ENCODE measurements at places on chromosomes 1 and 21.
A peak's percentile ranks its signal among the peaks of the same experiment; 100 is the strongest.

DNA sequence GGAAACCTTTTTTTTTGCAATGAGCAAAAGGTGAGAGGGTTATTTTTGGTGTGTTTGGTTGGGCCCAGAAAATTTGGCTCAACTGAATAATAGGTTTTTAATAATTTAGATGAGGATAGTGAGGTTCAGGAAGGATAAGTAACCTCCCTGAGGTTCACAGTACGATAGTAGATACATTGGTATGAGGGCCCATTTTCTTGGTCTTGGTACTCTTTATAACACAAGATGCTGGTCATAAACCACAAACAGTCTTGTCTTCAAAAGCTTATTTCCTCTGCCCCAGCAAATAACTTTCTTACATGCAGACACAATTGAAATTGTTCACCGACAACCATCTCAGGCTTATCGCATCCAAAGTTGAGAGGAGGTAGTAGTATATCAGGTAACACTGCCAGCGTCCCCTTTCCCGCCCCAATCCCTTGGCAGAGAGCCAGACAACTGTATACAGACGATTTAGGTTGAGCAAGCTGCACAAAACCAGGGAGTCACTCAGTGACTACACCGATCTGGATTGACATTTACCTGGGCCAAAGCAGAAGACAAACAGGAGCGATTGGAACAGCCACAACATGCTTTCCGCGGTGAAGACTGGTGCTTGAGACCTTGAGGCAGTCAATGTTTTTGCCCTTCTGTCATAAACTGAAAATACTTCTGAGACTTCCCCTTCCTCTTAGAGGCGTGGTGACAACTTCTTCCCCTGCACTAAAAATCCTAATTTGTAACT, at the start of gene SLAMF6:
SLAMF6 (minus strand) TSS at position 634 of the 724 bp plus-strand sequence; CDS start at position 571, 63 bp downstream.
- DNase-seq, result no peak

GRCh38 chr1:17540255-17541001, 930 bp downstream of the ARHGEF10L start:
- DNase-seq, result no peak

- no peak for DNase-seq
Measured at GRCh38 chr1:235511470-235512240, 7.4 kb upstream of the B3GALNT2 start.

- no peak for DNase-seq
Measured at GRCh38 chr1:29326123-29326522, 89.8 kb downstream of the PTPRU start.

- no peak for DNase-seq
Measured at GRCh38 chr1:205266611-205267305, 39.0 kb downstream of the TMCC2 start.

- DNase-seq, result no peak
Measured at GRCh38 chr1:199038156-199038555, 399.3 kb downstream of the PTPRC start.

DNA sequence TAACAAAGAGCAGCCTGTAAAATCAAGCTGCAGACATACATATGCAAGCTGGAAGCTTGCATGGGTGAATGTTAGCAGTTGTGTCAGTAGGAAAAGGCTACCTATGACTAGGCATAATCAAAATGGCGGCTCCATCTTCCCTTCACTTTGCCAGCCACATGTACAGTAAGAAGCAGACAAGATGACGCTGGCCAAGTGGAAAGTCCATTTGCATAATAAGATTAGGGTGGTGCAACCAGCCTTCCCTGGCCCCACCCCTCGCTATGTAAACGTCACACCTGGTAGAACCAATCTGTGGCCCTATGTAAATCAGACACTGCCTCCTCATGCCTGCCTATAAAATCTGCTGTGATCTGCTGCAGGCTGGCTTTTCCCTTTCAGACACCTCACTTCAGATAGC, 171.9 kb upstream of the USP25 start:
- no peak for DNase-seq

- no peak for DNase-seq
Measured at GRCh38 chr1:181989261-181989920, 72.1 kb downstream of the ZNF648 start.

DNA sequence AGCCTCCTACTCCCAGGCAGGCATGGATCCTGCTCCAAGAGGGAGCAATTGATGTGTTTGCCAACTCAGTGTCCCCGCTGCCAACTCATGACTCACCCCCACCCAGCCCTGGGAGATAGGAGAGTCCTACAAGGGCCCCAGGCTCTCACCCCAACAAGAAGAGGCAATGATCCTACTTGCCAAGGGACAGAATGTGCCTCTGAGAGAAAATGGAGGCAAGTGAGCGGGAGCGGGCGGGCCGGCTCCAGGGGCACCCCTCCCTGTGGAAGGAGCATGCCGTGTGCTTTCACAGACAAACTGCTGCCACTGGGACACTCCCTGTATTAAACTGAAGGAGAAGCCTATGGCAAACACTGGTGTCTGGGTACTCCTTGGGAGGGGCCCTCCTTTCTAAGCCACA, 16.7 kb downstream of the PKP1 start:
- no peak for DNase-seq

DNA sequence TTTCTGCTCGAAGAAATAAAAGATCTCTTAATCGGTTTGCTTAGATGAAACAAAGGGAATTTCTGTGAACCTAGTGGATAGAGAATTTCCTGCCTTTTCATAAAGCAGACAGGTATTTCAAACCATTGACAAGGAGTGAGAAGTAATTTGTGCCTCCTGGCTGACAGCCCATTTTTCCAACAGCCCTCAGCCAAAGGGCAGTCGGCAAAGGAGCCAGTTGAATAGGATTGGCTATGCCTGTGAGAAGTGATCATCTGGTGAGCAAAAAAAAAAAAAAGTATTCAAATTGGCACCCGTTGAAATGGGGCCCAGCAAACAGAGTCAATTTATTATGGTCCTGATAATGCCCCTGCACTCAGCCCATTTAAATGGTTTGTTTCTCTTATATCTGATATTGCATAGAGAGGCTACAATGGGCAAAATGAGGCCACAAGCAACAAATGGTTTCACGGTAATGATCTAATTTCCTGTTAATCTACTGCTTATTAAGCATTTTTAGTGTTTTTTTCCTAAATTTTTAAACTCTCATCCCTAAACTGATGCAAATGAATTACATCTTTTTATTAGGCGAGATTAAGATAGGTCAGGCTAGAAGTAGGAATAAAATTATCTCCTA, 477.5 kb downstream of the NUF2 start:
- no peak for DNase-seq

DNA sequence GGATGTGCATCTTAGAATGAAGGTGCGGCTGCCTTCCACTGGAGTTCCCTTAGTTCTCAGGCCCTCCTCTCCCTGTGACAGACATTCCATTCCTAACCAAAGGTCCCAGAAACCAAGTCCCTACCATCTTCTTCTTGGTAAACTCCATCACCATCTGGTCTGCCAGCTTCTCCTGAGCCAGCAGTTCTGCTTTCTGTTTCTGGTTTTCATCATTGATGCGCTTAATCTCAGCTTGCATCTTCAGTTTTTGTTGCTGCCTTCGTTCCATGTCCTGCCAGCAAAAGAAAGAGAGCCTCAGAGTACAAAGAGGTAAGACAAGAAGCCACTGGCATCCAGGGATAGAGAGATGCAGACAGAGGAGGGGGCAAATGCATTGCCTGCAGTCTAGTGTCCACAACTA, 18.0 kb upstream of the VSIG8 start:
- no peak for DNase-seq

DNA sequence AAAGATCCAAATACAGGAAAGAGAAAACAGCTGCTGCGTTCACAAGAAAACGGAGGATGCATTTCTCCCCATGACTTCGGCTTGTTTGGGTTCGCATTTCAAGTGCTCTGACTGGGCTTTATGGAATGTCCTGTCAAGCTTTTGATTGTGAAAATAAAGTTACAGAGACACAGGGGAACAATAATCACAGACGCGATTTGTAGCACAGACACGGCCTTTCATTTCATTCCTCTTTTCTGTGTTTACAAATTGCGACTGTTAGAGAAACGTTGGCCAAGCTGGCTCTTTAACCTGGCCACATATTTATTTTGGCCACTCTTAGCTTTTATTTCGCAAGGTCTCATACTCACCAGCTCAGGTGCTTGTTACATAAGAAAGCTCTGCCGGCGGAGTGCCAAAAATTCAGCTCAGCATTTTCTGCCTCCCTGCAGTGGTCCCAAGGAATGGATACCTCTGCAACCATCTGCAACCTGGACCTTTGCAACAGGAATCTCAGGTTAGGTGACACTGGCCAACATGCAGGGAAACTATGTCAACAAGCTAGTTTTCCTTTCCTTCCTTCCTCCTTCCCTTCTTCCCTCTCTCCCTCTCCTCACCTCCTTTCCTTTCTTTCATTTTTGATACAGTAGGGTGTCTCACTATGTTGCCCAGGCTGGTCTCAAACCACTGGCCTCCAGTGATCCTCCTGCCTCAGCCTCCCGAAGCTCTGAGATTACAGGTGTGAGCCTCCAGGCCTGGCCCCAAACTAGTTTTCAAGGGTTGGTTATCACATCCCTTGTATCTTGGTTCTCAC, 58.2 kb upstream of the SLC45A1 start:
- no peak for DNase-seq

DNA sequence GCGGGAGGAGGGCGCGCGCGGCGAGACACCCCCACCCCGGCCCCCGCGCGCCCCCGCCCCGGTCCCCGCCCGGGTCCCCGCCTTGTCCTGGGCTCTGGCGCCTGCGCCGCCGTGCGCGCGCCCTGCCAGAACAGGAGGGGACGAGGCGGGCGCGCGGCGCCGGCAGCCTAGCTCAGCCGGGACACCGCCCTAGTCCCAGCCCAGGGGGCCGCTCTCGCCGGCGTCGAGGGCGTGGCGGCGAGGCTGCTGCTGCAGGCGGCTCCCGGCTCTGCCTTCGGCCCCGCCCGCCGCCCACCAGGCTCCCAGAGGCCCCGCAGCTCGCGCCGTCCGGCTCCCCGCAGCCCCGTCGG, at the start of gene RCAN3:
RCAN3 (plus strand) TSS at position 128 of the 350 bp plus-strand sequence. CDS start 11,537 bp downstream, outside the sequence.
- peak; percentile 86 for DNase-seq

GRCh38 chr1:48697066-48697707, 79.5 kb downstream of the BEND5 start:
- DNase-seq, result no peak

- no peak for DNase-seq
Measured at GRCh38 chr1:229894532-229894931, 172.5 kb upstream of the GALNT2 start.

DNA sequence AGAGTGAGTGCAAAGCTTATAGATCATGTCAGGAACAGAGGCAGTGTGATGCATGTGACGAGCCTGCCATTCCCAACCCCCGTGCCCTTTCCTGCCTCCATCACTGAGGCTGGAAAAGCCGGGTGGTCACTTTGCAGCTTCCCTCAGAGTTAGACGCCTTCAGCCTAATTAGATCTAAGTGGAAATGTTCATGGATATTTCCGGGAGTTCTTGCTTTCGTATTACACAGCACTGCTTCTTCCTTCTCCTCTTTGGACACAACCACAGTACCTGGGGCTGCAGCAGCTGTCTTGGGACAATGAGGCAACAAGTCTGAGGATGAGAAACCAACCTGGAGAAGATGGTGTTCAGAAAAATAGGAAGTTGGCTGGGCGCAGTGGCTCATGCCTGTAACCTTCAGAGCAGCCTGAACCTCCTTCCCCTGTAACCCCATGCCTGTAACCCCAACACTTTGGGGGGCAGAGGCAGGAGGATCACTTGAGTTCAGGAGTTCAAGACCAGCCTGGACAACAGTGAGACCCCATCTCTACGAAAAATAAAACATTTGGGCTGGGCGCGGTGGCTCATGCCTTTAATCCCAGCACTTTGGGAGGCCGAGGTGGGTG, 24.5 kb downstream of the SERINC2 start:
- DNase-seq, result no peak

DNA sequence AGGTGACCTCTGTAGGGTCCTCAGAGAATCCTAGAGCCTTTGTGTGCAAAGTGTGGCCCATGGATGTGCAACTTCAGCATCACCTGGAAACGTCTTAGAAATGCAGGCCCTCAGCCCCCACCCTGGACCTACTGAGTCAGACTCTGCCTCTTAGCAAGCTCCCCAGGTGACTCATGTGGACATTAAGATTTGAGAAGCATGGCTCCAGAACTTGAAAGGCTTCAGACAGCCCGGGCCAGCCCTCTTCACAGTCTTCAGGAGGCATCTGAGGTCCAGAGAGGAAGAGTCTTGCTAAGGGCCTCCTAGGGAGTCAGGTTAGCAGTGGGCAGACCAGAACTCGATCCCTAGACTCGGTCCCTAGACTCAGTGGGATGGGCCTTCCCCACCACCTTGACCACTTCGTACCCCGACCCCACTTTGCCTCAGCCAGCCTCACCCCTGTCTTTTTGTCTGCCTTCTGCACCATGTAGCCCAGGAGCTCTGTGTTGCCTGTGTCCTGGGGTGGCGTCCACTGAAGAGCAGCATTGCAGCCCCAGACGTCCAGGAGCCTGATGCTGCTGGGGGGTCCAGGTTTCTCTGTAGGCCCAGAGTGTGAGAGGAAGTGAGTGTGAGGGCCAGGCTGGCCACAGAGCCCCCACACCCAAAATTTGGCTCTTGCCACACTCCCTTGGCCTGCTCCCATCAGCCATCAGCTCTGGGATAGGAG, 4.8 kb downstream of the MYBPH start:
- no peak for DNase-seq

- no peak for DNase-seq
Measured at GRCh38 chr21:43884012-43884860, 19.2 kb downstream of the AGPAT3 start.

DNA sequence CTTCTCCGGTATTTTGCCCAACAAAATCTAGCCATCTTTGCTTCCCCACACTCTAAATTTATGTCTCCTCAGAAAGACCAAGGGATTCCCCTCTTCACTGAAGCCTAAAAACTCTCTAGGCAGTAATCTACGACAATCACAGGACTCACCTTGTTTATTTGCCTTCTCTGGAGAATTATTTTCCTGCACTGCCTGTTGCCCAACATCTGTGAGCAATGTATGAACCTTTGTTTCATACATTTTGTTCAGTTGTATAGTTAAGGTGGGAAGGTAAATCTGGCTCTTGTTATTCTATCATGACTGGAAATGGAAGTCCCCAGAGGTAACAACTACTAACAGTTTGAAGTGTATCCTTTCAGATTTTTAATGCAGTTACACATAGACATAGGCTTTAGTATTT, 2.2 kb downstream of the COPA start:
- no peak for DNase-seq

- DNase-seq, result no peak
Measured at GRCh38 chr1:211101481-211101880, 32.5 kb downstream of the KCNH1 start.

GRCh38 chr1:61523893-61524605, 200.9 kb downstream of the TM2D1 start:
- no peak for DNase-seq

DNA sequence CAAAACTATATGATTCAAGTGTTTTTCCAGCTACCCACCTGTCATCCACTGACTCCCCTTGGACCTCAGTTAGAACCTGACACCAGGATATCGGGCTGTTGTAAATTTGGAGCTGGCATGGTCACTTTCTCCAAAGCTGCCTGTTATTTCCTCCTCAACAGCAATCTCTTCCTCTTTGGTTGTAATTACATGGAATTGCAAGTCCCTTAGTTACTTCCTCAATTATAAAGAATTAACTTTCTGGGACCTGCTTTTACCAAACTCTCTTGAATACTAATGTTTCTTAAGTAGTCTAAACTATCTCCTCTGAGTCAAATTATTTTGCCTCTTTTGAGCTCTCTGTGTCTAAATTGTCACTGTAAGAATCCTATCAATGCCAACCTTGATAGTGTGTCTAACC, 150.3 kb upstream of the SGIP1 start:
- DNase-seq, result no peak

Data from stimulated activated CD4-positive, alpha-beta T cell treated with anti-CD3 and anti-CD28 coated beads, Interleukin-15, amount 100 ng/mL, for 1 hour (primary cell).